ENCODE measurements at places on chromosomes 13 and 19.

DNA sequence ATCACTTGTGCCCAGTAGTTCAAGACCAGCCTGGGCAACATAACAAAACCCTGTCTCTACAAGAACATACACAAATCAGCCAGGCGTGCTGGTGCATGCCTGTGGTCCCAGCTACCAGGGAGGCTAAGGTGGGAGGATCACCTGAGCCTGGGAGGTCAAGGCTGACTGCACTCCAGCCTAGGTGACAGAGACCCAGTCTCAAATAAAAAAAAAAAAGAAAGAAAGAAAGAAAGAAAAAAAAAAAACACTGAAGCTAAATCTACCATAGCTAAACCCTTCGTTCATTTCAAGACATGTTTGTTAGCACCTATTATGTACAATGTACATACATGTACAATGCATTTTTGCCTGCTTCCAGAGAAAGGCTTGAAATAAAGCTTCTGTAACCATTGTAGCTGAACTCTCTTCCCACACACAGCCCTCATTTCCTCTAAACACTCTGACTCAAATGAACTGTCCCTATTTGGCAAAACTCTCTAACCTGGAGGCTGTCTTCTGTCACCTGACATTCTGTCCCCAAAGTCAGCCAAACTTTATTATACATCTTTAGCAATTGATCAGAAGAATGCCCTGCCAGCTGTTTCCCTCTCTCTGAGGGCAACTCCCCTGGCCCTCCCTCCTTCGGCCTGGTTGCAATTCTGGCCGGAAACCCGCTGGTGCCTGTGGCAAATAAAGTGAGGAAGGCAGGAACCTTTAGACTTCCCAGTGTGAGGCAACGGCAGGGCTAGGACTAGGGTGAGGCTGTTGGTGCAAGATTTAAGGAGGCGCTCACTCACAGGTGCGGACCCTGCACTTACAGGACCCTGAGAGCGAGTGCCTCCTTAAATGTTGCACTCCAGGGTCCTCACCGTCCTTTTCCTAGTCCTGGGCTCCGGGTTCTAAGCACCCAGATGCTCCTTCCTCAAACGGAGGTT lies 1.8 kb downstream of the ETHE1 start:
- DNase-seq, result no peak

DNA sequence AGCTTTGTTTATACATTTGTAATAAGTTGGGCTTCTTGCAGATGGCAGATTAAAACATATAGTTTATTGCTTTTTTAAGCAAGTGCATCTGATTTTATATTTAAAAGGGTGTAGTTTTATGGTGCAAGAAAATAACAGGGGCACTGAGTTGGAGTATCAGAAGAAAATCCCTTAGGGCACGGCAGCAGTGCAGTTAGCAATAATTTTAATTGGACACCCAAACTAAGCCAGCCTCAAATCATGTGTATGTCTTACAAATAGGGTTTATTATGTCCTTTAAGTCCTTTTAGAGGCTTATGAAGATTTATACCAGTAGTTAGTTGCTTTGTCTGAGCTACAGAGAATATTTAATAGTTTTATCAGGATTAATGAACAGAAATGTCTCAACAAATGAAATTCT lies 57.5 kb downstream of the GPC6 start:
- DNase-seq, result no peak

- no peak for DNase-seq
Measured at GRCh38 chr13:79990048-79990447, 350.9 kb downstream of the SPRY2 start.

DNA sequence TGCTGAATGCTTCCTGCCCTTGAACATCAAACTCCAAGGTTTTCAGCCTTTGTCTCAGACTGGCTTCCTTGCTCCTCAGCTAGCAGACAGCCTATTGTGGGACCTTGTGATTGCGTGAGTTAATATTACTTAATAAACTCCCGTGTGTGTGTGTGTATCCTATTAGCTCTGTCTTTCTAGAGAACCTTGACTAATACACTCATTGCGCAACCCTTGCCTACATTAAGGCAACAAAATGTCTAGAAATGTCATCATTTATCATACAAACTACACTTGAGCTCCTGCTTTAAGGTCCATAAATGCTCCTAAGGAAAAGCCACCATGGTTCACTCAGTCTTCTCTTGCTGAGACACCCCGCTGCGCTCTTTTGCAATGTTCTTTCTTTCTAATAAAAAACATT lies 2861.0 kb downstream of the PCDH9 start:
- no peak for DNase-seq

GRCh38 chr13:44974056-44974793 lies 15.0 kb downstream of the NUFIP1 start:
- peak; percentile 23 for DNase-seq

DNA sequence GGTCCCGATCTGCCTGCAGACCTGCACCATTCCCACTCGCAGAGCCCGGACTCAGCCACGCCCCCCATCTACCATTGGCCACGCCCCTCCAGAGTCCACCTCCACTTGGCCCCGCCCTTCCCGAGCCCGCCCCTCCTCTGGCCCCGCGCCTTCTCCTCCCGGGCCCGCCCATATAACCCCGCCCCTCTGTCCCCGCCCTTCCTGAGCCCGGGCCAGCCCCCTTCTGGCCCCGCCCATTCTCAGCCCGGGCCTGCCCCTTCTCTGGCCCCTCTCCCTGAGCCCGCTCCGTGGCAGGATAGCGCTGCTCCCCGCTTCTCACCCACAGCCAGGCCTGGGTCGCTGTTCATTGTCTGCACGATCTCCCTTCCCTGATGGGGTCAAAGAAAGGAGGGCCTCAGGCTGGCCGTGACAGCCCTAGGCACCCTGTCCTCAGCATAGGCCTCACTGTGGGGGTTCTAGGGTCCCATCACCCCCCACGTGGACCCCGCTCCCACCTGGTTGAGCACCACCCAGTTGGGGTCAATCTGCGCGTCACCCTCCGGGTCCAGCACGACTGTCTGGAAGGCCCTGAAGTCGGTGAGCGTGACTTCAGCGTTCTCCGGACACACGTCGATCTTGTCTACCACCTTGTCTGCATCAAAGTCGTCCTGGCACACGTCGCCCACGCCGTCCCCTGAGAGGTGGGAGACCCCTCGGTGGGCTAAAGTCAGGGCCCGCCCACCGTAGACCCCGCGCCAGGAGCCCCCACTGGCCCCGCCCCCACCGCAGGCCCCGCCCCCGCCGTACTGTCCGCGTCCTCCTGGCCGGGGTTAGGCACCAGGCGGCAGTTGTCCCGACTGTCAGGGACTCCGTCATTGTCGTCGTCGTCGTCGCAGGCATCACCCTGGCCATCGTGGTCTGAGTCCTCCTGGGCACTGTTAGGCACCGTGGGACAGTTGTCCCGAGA lies 5.7 kb downstream of the COMP start:
- DNase-seq, result no peak

DNA sequence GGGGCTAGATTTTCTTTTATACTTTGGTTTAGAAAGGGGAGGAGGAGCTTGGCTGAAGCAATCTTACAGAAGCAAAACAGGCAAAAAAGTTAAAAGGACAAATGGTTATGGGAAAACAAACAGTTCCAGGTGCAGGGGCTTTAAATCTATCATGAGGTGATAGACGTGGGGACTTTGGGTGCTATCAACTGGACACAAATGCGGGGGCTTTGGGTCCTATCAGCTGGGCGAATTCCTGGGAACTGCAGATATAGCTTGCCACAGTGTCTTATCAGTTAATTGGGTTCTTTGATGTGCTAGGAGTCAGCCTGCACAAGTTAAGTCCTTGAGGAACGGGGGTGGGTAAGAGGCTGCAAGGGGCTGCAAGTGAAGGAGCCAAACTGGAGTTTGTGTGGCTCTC lies 260.6 kb downstream of the TUBA3C start:
- DNase-seq, result no peak

DNA sequence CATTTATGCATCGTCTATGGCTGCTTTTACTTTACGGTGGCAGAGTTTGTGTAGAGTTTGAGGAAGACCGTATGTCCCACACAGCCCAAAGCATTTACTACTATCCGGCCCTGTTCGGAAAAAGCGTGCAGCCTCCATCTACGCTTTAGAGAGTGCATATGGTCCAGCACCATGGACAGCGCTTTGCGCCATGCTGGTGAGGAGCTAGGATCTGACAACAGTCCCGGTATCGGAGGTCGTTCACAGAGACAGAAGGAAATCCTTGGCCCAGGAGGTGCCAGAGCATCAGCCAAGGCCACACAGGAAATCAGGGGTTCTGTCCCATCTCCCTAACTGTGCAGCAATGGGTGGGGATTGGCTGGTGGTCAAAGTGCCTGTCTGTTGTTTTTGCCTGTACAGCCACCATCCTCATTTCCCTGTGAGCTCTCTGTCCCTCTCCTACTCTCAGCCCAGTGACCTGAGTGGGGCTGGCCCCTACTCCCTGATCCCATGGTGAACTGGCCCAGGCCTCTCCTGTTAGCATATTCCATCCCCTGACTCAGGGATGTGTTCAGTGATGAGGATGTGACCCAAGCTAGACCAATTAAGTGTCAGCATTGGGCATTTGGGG lies 16.2 kb upstream of the PRODH2 start:
- DNase-seq, result peak; percentile 57

GRCh38 chr13:25839371-25839770 lies 212.4 kb downstream of the SHISA2 start:
- DNase-seq, result no peak

GRCh38 chr13:97231829-97232196 lies 9.7 kb downstream of the MBNL2 start:
- DNase-seq, result peak; percentile 38

GRCh38 chr13:97004886-97005285 lies 10.6 kb upstream of the OXGR1 start:
- no peak for DNase-seq

- DNase-seq, result peak; percentile 90
Measured at GRCh38 chr19:11293433-11294389, 2.2 kb upstream of the TSPAN16 start.

Measured in muscle of back (tissue), 13 donors.